Erythroblast (primary cell): ENCODE measurements at places on chromosomes 2 and 18.

DNA sequence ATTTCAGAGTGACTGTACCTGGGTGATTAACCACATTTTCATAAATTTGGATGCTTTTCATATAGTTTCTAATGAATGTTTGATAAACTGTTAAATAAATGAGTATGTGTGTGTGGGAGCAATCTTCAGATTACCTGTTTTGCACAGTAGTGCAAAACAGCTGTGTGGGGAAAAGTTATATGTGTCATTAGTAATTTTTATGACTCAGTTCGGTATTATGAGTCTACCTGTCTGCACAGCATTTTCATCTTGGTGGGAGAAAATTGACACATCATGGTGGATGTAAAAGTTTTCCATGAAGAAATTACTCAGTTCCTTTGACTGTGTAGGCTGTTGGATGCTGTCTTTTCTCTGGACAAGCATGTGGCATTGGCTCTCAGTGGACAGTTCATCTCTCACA is 43.8 kb downstream of the LTBP1 start:
- no peak for DNase-seq

- DNase-seq = no peak
Observed at GRCh38 chr2:43754180-43754579, 19.7 kb upstream of the DYNC2LI1 start.

- no peak for DNase-seq
Observed at GRCh38 chr2:42984081-42984480, 191.7 kb upstream of the HAAO start.

- DNase-seq = no peak
Observed at GRCh38 chr2:239292959-239293774, 107.7 kb downstream of the HDAC4 start.

DNA sequence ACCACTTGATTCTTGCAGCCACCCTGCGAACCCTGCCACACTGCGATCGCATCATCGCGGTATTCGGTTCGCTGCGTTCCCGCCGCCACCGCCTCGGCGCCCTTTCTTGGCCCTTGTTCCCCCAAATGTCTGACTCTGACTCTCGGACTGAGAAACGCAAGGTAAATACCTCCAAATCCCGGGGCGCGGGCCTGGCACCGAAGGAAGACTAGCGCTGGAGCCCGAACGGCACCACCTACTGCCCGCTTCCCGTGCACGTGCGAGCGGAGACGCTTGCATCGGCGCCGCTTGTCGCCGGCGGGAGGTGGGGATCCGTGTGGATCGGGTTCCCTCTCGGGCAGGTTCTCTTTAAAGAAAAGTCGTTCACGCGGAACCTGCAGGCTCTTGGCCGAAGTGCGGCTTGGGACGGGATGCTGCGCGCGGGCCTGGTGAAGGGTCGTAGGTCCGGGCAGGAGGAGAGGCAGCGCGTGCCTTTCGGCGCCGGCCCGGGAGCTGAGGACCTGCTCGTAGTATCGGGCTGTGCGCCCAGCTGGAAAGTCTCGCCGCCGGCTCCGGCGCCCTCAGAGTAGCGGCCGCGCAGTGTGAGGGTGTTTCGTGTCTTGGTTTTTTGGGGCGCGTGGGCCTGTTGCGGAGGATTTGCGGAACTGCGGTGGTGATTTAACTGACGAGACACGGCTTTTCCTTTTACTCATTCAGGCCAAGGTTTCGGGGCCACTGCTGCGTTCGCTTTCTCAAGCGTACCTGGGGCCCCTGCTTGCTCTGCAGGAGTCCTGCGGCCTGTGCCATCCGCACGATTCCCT is 514 bp downstream of the BCL2L11 start:
- DNase-seq = peak; percentile 84

- no peak for DNase-seq
Observed at GRCh38 chr2:48883661-48884060, 128.1 kb upstream of the LHCGR start.

GRCh38 chr2:105932582-105932981 is 187.9 kb downstream of the NCK2 start:
- DNase-seq = no peak

GRCh38 chr18:70645971-70646370 is 357.1 kb downstream of the SOCS6 start:
- no peak for DNase-seq

DNA sequence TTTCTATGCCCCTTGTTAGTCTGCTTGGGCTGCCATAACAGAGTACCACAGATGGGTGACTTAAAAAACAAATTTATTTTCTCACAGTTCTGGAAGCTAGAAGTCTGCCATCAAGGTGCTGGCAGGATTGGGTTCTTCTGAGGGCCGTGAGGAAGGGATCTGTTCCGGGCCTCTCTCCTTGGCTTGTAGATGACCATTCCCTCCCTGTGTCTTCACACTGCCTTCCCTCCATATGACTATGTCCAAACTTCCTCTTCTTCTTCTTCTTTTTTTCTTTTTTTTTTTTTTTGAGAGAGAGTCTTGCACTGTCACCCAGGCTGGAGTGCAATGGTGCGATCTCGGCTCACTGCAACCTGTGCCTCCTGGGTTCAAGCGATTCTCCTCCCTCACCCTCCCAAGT is 13.1 kb upstream of the CCNYL1 start:
- DNase-seq = no peak
